Activated CD8-positive, alpha-beta memory T cell treated with anti-CD3 and anti-CD28 coated beads, Interleukin-2, amount 50 U/mL, for 4 hours (primary cell): ENCODE measurements at places on chromosomes 5 and 9.

GRCh38 chr5:140005145-140005591 lies 37.9 kb downstream of the NRG2 start:
- DNase-seq, result no peak

DNA sequence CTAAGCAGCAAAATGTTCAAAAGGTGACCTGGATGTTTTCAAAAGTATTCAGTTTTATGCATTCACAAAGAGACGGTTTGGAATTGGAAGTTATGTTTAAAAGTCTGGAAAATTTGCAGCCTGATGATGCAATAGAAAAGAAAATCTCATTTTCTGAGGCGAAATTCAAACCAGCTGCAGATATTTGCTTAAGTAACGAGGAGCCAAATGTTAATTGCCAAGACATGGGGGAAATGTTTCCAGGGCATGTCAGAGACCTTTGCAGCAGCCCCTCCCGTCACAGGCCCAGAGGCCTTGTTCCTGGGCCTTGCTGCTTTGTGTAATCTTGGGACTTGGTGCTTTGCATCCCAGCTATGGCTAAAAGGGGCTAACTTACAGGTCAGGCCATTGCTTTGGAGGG lies 228.2 kb downstream of the MAN2A1 start:
- no peak for DNase-seq

- no peak for DNase-seq
Measured at GRCh38 chr5:172531704-172532026, 77.3 kb upstream of the SH3PXD2B start.

DNA sequence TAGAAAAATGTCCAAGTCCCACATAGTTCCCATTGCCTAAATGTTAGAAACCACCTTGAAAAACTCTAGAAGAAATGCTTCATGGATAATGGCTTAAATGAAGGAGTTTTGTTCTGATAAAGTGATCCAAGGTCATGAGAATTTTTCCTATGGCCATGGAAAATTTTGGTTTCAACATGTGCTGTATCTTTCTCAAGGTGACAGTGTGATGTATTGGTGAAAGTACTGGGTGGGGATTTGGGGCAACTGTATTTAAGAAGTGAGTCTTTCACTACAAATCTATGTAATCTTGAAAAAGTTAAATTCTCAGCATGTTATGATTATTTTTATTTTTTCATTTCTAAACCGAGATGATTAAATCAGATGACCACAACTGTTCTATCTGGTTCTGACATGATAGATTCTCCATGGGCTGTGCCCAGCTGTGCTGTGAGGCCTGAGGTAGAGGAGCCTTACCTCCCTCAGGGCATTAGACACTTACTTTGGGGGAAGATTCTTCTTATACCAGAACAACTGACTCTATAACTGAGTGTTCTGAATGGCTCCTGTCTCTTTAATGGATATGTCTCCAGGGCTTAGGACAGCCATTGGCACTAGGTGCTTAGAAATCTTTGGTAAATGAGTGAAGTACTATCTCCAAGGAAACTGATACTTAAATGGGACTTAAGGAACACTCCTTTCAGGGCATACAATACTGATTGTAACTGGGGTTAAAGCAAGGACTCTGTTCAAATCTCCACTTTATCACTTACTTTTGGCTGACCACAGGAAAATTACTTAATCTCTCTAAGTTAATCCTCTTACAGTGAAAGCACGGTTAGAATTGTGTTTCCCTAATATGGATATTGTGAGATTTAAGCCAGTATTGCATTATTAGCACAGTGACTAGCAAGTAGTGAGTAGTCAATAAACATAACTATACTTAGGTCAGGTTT lies 397.4 kb upstream of the MEF2C start:
- no peak for DNase-seq

GRCh38 chr9:97895695-97896332 lies 26.5 kb downstream of the TRMO start:
- no peak for DNase-seq

- no peak for DNase-seq
Measured at GRCh38 chr9:110626101-110626829, 42.3 kb upstream of the MUSK start.

- no peak for DNase-seq
Measured at GRCh38 chr9:137025517-137025966, 2.5 kb downstream of the ABCA2 start.

DNA sequence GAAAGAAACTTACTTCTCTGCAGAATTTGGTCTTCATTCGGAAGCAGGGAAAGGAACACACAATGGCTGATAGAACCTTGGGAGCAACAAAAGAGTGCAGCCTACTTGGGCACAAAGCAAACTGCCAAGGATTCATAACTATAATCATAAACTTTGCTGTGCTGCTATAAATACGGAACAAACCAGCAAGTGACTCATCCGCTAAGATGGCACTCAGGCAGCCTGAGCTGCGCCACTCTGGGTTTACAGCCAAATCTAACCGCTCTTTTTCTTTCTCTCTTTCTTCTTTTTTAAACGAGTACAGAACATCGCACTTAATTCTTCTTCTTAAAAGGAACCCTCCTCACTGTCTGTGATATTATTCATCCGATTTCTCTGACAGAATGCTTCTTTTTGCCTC lies 81.1 kb downstream of the PTPN3 start:
- DNase-seq, result no peak
